ENCODE measurements at places on chromosomes 13 and 19.

- DNase-seq = no peak
These were observed 14.9 kb downstream of the TIMM13 start for GRCh38 chr19:2412449-2412848.

- DNase-seq = peak; percentile 46
These were observed at the start of gene SACS for GRCh38 chr13:23433171-23434153. Gene SACS, minus strand, starts transcription at chr13:23433702. Its CDS starts 22,463 bp downstream, at chr13:23411239.

DNA sequence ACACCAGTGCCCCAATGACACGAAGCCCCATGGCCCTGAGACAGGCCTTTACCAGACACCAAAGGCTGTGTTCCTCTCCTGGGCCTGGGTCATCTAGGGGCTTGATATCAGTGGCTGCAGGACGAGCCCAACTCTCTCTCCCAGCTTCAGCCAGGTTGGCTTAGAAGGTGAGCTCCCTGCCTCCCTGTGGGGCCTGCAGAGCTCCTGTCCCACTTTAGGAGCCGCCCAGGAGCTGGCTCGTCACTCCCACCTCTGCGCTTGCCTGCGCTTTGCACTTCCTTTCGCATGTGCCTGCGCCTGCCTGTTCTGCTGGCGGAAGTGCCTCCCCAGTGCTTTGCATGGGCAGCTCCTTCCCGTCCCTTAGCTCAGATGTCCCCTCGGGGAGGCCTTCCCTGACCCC is 4.9 kb downstream of the CALM3 start:
- no peak for DNase-seq

- DNase-seq = no peak
These were observed 297.5 kb downstream of the ENOX1 start for GRCh38 chr13:43489233-43489632.

GRCh38 chr13:28750187-28751045 is 31.6 kb upstream of the SLC46A3 start:
- DNase-seq = no peak

Measured in NCI-H2081 (cell line).